Stimulated activated CD8-positive, alpha-beta memory T cell treated with anti-CD3 and anti-CD28 coated beads, Interleukin-12 subunit alpha, Interleukin-12 subunit beta, amount 100 ng/mL, for 4 hours (primary cell): ENCODE measurements at places on chromosomes 5 and 9.

- DNase-seq = no peak
Measured at GRCh38 chr5:138096997-138097828, 13.4 kb downstream of the WNT8A start.

- DNase-seq = no peak
Measured at GRCh38 chr5:173577166-173577565, 39.3 kb downstream of the BOD1 start.

GRCh38 chr9:133099726-133100505 is 21.1 kb downstream of the RALGDS start:
- DNase-seq = no peak

DNA sequence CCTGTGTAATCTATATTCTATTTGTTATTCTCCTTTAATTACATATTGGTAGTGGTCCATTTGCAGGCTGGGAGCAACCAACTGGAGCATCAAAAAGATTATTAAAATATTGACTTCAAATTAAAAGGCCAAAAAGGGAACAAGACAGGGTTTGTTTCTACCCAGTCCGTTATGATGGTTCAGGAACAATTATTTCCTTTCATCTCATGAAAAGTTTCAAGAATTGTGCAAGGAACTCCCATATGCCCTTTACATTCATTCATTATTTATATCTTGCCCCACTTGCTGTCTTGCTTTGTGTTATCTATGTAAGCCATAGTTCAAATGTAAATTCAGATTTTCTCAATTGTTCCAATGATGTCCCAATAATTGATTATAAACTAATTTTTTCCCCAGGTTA is 58.7 kb upstream of the TLE1 start:
- DNase-seq = no peak

- no peak for DNase-seq
Measured at GRCh38 chr5:93850311-93850710, 108.9 kb upstream of the POU5F2 start.

DNA sequence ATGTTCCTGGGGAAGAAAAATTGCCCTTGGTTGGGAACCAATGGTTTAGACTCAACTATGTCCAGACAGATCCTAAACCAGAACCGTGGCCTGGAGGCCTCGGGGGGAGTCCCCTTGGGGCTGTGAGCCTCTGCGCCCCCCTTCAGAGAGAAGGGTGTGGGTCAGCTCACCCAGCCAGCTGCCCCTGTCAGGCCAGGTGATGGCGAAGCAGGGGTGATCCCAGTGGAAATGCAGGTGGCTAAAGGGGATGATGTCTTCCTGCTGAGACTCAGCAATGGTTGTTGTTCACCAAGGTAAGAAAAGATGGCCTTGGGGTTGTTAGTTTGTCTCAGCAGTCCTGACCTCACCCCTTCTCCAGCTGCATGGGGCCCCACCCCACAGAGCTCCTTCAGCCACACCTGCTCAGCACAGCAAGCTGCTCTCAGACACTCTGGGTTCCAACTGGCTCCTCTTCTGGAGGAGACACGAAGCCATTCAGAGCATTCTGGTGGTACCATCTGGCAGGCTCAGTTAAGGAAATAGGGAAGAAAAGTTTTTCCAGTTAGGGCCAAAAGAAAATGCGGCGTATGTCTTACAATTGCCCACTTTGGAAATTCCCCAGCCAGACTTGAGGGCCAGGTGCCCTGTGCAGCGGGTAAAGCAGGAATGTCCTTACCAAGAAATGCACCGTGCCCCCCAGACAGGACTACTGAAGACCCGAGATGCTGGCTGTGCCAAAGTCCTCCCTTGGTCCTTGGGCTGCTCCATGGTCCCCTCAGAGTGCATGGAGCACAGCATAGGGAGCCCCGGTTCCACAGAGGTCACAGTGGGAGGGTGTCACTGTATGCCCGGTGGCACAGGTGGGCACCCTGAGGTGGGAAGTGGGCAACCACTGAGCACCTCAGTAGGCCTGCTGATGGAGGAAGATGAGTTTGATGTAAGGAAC is 90.2 kb downstream of the NSUN2 start:
- no peak for DNase-seq

DNA sequence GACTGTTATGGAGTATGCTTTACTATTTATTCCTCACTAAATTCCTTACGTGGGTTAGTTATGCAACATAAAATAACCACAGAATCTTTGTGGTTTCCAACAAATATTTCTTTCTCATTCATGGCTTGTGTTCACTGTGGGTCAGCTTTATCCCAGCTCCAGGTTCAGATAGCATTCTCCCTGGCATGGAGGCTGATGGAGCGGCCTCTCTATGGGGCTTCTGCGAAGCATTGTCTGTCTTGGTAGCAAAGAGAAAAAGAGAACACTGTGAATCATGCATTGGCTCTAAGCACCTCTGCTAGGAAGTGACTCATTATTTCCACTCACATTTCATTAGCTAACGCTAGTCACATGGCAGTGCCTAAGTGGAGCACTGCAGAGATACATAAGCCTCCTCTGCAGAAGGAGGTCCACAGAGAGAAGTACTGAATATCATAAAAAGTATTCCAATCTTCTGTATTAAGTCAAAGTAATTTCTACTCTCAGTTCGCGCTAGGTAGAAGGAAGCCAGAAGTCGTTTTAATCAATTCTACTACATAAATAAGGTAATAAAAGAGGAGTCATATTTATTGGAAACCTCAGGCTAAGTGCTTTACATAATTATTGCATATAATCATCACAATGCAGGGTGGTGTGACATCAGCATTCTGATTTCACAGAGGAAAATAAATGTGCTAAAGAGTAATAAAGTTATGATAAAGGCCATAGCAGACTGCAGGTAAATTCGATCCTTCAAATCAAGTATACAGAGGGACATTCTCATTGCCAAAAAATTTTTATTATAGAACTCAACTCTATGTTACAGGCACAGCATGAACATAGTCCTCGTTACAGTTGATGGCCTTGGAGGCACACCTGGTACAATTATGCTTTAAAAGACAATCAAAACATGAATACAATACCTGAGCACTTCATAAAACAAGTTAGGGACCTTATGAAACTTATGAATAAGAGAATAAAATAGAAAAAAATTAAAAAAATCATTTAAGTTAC is 531.1 kb downstream of the CETN3 start:
- no peak for DNase-seq

DNA sequence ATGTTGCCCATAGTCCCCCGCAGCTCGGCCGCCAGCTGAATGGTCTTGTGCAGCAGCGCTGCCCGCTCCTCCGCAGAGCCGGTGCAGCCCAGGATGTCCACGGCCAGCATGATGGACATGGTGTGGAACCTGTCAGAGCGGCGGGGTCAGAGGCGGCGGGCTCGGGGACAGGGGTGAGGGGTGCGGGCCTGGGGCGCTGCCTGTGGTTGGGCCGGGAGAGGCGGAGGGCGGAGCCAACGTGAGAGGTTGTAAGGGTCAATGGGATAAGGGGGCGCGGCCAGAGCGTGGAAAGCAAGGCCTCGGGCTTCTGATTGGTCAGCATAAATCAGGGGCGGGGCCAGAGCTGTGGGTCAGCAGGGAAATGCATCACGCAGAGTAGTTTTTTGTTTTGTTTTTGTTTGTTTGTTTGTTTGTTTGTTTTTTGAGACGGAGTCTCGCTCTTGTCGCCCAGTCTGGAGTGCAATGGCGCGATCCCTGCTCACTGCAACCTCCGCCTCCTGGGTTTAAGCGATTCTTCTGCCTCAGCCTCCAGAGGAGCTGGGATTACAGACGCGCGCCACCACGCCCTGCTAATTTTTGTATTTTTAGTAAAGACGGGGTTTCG is 6.8 kb upstream of the TOR2A start:
- no peak for DNase-seq

DNA sequence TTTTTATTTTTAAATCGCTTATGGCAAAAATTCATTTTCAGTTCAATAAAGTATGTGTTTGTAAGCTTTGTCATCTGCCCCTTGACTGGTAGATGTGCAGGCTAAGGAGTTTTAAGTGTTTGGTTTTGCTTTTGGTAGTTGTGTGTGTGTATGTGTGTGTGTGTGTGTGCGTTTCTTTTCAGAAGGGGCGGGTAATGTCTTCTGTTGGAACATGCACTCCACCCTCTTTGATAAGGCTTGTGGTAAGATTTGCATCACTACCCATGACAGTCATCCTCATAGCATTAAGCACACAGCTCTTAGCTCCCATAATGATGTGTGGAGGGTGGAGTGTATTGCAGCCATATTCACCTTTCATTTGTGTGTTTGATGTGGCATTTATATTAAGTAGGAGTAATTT is 92.1 kb upstream of the FSD1L start:
- no peak for DNase-seq

DNA sequence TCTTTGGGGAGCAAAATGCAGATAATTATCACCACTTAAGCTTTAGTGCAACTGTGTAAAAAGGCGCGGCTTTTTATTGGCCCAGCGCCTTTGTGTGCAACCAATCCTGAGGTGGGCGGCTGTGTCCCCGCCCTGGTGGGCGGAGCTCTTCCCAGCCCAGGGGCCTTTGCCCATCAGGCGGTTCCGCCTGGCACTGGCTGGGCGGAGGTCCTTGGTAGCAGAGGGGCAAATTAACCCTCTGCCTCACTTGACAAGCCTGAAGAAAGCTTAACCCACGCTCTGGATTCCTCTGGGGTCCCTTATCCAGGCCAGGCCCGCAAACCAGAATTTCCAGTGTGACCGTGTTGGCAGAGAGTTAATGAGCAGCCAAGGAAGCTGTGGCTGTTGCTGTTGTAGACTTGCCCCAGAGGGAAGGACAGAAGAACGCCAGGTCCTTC is 12.8 kb upstream of the NIPAL4 start:
- no peak for DNase-seq

GRCh38 chr5:97088774-97089148 is 53.6 kb downstream of the LIX1 start:
- no peak for DNase-seq

DNA sequence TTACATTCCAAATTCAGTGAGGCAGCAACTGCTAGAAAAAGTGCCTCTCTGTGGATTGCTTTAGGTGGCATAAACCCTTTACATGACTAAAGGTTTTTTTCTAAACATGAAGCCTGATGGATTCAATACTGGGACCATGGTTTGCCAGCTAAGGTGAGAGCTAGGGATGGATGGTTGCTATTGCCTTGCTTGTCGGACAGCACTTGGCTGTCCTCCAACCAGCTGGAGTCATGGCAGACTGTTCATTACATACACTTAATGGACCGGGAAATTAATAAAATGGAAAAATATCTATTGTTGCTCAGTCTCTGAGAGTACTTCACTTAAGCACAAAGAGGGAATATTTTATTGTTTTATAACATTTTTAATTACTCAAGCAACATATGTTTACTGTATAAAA is 116.9 kb upstream of the TRPC7 start:
- no peak for DNase-seq

- no peak for DNase-seq
Measured at GRCh38 chr5:141978389-141978788, 9.5 kb downstream of the RNF14 start.

DNA sequence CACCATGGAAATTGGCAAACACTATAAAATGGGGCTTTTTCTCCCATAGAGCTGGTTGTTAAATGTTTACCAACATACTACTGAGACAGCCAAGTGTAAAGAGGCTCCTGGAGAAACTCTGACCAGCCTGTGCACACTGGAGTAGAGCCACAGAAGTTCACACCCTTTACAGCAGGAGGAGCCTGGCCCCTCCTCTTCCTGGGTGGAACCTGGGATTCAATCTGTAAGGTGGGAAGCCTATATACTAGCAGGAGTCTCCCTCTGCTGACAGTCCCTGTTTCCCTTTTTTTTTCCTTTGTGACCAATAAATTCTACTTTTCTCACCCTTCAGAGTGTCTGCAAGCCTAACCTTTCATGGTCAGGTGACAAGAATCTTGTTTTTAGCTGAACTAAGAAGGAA is 10.4 kb upstream of the SLC30A5 start:
- no peak for DNase-seq

DNA sequence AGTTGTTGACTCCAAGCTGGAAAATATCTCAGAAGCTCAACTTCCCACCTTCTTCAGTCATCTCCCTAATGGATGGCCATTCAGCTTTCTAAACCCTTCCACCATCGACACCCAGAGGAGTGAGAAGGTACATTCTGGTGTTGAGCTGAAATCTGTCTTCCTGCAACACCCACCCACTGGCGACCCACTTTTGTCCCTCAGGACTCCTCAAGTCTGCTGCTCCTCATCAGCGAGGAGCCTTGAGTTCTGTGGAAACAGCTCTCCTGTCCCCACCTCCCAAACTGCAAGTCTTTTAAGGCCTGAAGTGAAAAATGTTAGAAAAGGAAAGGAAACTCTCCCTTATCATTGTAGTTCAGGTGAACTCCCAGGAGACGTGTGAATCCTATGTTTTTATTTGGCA is 111.5 kb upstream of the HAND1 start:
- DNase-seq = no peak

DNA sequence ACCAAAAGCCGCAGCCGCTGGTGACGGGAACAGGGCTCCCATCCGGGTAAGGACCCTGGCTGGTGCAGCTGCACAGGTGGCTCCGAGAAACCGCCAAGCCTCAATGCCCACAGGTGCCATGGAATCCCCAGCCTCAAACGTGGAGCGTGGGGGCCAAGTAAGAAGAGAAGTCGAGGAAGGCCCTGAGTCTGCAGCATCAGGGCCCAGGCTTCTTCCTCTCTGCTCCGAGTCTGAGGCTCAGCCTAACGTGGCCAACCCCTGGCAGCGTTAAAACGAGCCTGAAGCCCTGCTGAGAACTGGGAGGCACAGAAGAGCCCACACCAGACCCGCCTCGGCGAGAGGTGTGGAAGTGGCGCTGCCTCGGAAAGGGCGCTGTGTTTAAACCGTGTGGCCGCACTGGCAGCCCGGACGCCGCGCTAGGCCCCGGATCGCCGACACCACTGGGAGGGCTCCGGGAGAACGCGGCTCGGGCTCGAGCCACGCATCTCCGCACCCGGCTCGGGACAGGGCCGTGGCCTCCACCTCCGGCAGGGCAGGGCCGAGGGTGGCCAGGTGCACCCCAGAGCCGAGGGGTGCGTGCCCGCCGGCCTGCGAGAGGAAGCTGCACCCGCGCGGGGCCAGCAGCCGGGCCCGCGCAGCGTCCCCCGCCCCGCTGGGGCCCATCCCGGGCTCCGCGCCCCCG is 730 bp downstream of the ZMYND19 start:
- DNase-seq = no peak

DNA sequence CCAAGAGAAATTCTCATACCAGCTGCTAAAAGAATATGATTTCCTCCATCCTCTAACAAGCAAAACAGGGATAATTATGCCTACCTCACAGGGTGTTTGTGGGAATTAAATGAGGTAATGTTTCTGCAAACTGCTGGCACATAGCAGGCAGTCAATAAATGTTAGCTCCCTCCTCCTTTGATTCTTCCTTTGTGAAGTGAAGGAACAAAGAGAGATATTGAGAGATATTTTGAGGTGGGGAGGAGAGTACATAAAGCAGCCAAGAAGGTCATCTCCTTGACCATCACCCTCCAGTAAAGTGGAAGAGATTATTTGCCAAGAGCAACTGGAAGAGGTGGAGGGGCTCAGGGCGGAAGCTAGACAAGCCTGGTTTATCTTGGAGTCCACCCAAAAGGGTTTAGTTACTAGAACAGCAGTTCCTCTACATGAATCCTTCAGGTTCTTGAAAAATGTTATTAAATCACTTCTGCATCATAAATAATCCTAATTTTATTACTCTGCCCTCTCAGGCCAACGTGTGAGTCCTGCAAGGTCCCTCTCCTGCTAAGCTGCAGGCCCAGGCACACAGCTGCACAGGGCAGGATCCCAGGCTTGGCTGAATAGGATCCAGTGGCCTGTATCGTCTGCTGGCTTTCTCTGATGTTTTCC is 35.0 kb upstream of the TLE1 start:
- no peak for DNase-seq
